ENCODE measurements at places on chromosomes 12 and 14.

DNA sequence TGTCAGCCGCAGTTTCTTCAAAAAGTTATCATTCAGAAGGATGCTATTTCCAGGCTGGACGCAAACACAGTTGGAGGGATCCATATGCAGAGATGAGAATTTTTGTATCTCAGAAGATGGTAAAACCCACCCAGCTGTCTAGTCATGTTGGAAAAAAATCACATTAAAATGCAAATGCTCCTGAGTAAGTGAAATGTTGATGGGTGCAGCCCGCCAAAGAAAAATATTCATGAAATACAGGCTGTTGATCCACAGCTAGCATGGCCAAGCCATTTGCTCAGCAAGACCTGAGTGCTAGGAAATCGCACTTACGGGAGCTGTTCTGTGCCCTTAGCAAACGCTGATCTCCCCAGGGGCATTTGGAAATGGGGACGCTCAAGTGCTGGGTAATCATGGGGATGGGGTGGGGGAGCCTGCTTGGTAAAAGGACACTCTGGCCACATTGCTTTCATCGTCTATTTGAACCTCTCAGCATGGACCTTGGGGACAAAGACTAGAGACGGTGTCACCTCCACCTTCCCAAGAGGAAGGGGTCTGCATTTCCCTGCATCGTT, 25.7 kb downstream of the TUNAR start:
- DNase-seq, result no peak

DNA sequence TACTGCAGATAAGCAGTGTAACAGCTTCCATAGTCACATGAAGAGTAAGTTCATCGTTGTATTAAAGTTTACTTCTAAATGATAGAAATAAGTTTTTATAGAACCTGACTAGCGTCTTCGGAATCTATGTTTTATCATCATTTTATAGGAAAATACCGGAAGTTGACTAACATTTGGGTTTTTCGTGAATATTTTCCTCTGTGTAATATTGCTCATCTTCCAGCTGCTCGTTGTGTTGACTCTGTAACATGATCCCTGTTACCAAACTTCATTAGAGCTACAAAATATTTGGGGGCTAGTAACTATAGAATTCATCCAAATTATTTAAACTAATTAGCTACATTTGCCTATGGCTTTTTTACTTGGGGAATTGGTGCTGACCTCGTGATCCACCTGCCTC, 37.2 kb downstream of the DDX51 start:
- no peak for DNase-seq

DNA sequence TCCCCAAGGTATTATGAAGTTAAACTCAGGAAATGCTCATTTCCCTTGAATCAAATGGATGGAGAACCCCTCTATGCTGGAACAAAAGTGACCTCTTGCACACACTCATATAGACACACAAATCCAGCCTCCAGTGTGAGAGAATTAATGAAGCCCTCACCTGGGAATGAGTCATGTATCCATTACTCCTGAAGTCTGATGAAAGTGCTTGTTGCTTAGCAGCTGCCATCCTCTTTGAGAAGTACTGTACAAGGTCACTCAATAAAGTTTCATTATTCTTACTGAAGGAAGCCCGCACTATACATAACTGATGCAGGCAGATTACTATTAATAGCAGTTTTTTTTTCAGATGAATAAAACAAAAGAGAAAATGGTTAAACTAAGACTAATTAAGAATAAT, 102.3 kb downstream of the RERG start:
- DNase-seq, result no peak

DNA sequence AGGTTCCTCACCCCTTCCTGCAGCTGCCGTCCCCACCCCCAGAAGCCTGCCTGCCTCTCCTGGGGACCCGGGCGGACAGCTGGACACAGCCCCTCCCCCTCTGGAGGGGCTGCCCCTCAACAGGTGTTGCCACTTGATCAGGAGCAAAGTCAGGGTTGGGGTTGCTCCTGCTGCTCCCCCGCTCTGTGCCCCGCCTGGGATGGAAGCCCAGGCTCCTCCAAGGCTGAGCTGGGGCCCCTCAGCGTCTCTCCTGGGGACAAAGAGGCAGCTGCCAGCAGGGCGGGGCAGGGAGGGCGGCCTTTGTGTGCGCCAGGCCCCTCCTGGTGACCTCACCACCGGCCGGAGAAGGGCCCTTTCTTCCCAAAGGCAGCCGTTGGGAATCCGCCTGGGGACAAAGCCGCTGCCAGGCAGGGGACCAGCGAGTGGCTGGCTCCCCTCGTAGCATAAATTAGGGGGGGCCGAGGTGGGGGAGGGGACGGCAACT, 13.7 kb downstream of the TRMT61A start:
- no peak for DNase-seq

DNA sequence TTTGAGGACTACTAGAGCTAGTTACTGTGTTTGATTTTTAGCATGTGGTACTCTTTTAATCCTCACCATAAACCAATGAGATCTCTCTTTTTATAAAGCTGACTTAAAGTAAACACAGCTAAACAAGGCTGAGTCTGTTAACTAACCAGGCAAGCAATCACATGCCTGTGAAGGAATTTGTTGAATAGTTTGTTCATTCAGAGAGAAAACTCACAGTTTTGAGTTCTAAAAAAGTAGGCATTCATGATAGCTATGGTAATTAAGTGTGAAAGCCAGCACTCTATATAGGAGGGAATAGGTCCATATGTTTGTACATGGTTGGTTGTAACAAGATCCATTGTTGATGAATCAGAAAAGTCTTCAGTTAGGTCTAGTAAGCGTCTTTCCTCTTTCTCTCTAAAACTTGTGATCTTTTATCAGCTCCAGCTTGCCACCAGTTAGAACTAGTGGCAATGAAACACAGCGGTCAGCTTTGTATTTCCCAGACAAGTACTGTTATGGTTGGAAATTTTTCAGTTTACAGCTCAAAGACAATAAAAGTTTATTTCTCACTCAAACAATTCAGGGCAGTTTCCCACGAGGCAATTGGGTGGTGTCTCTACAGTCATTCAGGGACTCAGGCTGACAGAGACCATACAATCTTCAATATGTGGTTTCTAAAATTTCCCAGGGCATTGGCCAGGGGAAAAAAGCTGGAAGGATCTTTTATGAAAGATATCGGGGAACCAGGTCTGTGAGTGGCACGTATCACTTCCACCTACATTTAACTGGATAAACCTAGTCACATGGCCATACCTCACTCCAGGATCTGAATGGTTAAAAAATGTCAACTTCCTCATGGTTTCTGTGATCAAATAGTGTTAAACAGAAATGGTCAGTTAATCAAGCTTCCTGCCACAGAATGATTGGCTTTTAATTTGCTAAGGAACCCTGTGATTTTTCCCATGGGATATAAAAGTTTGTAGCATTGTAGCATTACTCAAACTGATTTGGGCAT, 203.1 kb downstream of the KIF21A start:
- DNase-seq, result no peak

DNA sequence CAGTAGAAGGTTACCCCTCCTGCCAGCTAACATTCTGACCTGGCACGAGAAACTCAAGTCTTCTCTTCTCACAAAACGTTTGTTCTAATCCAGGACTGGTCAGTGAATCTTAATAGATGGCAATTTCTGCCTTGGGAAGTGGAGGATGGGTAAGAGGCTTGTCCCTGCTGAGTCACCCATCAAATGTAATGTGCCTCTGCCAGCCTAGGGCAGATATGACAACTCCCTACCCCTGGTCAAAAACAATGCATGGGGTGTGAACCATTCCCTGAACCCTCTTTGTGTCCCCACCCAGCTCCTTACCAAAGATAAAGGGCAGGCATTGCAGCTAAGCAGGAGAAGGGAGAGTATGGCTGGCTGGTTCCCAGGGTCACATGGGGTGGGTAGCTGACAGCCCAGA, 1052.9 kb downstream of the GALC start:
- DNase-seq, result no peak

GRCh38 chr12:45648070-45648469, 81.4 kb upstream of the ARID2 start:
- no peak for DNase-seq

- no peak for DNase-seq
Observed at GRCh38 chr14:88829188-88829587, 4.7 kb downstream of the TTC8 start.

- DNase-seq, result no peak
Observed at GRCh38 chr14:34693228-34693939, 21.0 kb downstream of the CFL2 start.

Measured in fibroblast of upper back skin (primary cell).